ENCODE measurements at places on chromosomes 2 and 18.

- no peak for DNase-seq
These were observed 27.2 kb downstream of the TWIST2 start for GRCh38 chr2:238875101-238875470.

- DNase-seq = no peak
These were observed 269.6 kb downstream of the HAUS1 start for GRCh38 chr18:46373791-46374190.

GRCh38 chr2:170643346-170643745 lies 71.8 kb upstream of the SP5 start:
- no peak for DNase-seq

GRCh38 chr2:238790126-238790832 lies 57.6 kb upstream of the TWIST2 start:
- DNase-seq = no peak

- DNase-seq = no peak
These were observed 167.7 kb downstream of the PLCL1 start for GRCh38 chr2:197972061-197972460.

DNA sequence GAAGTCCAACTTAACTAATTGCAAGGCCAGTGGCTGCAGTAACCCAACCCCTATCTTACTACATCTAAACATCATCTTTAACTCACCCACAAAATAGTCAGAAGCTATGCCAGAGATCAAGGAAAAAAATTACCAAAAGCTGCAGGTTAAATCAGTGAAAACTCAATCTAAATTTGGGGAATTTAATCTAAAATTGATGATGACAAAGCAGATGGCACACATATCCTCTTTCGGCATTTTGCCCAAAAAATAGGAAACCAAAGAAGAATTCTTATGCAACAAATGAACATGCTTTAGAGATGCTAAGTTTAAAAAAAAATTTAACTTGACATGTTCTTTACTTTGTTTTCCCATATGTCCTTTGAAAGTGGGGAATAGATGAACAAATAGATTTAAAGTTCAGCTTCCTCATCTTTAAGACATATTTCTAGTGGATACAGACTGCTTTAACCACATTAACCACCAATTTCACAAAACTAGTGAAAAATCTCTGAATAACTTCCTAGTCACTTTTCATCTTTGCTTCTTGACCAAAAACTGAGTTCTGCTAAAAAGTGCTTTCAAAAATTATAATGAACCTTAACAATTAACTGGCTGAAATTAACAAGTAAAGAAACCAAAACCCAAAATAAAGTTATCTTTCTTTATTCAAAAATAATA lies 74.3 kb upstream of the CCDC150 start:
- DNase-seq = no peak

DNA sequence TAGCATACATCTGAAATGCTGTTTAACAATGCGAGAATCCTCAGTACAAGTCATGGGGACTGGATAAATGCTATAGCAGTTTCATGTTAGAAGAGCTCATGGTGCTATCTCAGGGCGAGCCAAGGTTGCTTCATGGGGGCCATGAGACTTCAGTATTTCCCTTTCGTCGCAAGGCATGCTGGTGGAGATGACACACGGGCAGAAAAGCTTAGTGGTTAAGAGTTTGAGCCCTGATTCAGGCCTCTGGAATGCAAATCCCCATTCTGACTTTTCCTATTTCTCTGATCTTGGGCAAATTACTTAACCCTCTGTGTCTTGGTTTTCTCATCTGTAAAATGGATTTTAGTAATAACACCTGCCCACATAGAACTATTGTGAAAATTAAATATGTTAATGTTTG lies 57.4 kb upstream of the EPHA4 start:
- no peak for DNase-seq

- DNase-seq = no peak
These were observed 75.7 kb downstream of the MYO5B start for GRCh38 chr18:50119296-50119695.

DNA sequence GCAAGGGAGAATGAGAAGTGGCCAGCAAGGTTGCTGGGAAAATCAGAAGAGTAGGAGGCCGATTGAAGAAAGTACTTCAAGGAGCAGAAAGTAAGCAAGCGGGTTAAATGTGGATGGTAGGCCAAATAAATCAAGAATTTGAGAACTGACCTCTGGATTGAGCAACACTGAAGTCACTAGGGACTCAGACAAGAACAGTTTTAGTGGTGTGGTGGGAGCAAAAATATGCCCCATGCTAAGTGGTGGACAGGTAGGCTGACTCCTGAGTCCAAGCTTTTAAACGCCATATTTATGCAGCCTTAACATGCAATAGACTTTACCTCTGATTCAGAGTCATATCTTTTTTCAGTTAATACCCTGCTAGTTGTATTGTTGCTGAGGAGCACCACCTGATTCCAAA lies 4.5 kb downstream of the TRABD2A start:
- no peak for DNase-seq

GRCh38 chr2:20326163-20326780 lies 24.4 kb downstream of the PUM2 start:
- no peak for DNase-seq

DNA sequence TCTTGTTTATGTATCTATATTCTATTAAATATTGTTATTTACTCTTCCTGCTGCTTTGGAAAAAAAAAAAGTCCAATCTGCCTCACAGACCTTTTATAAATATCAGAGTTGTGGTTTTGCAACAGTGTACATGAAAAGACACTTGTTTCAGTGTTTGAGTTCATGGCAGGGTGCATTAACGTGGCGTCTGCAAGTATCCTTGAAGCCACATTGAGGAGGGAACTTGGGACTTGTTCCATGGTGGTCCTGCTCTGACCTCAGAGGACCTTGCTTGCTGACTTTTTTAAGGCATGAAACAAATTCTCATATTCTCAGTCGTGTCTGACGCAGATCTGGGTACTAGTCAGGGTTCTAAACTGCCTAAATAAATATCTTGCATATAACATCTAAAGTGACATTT lies 55.1 kb downstream of the CRIM1 start:
- DNase-seq = no peak

DNA sequence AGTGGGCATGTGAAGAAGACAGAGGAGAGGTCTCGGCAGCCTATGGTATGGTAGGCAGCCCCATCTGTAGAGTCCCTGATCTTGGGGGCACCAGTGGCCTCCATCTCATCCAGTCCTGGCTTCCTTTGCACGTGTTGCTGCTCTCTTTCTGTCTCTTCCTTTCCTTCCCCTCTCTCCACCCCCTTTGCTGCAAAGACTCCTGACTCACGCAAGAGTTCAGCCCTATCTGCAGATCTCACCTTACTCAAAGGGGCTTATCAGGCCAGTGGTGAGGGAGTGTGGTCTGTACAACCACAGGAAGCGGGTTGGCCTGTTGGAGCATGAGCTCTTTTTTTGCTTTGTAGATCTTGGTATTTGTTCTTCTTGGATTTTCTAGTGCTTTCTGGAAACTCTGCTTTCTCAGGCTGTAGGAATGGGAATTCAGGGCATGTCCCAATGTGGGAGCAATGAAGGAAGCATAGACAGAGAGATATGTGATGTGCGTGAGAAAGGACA lies 14.6 kb upstream of the NT5DC4 start:
- DNase-seq = peak; percentile 55

- DNase-seq = no peak
These were observed 142.8 kb downstream of the NDUFA10 start for GRCh38 chr2:239882331-239882732.

GRCh38 chr18:46148810-46149209 lies 44.6 kb downstream of the HAUS1 start:
- no peak for DNase-seq

- DNase-seq = no peak
These were observed 68.2 kb downstream of the HPCAL1 start for GRCh38 chr2:10370895-10371294.

DNA sequence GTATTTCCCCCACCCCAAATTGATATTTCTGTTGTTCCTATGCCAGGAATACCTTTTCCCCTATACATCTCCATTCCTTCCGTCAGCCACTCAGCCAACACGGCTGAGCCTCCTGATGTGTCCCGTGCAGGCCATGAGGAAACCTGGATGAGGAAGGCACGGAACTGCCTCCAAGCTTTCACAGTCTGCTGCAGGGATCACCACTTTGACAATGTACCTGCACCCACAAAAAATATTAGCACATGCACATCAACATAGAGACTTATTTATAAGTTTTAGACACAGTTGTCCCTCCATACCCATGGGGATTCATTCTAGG lies 101.4 kb upstream of the PPP1CB start:
- DNase-seq = no peak

GRCh38 chr2:118292991-118293390 lies 204.7 kb downstream of the INSIG2 start:
- DNase-seq = no peak

- DNase-seq = no peak
These were observed 133.2 kb upstream of the EPHA4 start for GRCh38 chr2:221705185-221705877.

DNA sequence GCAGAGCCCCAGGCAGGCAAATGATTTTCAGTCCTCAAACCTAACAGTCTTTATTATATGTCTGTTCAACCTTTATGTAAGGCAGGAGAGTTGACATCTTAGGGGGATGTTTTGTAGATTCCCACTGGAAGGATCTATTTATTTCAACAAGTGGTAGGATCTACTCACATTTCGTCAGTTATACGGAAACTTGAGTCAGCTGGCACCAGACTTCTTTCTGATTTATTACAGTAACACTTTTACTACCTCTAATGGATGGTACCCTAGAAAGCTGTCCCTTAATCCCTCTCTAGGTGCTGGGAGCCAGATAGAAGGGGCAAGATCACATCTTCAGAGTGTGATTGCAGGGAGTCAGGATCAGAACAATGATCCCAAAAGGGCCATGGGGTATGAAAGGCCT lies 2.1 kb upstream of the RPL31 start:
- DNase-seq = no peak

- DNase-seq = no peak
These were observed 242.8 kb downstream of the FAM210A start for GRCh38 chr18:13483316-13484270.

DNA sequence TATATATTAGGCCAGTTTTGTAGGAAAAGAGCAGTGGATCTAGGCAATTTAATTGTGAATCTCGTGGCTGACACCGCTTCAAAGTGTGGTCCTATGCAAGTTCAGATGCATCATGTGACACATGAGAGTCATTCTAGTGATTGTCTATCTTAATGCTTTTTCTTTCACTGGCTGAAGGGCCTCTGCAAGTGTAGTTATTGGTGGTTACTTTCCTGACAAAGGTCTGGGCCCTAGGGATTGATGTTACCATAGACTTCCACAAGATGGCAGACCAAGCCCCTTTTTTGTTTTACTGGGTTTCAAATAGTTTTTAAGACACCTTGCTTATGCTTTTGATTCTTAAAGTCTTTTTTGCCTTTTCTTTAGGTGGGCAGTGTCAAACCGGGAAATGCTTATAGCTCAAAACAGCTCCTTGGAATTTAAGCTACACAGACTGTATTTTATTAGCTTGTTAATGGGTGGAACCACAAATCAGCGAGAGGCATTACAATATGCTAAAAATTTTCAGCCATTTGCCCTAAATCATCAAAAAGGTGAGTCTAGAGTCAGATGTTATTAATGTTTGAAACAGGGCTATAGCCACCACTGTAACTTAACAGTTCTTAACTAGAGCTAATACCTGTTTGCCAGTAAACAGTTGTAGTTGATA lies 25.9 kb downstream of the CD8A start:
- DNase-seq = no peak

DNA sequence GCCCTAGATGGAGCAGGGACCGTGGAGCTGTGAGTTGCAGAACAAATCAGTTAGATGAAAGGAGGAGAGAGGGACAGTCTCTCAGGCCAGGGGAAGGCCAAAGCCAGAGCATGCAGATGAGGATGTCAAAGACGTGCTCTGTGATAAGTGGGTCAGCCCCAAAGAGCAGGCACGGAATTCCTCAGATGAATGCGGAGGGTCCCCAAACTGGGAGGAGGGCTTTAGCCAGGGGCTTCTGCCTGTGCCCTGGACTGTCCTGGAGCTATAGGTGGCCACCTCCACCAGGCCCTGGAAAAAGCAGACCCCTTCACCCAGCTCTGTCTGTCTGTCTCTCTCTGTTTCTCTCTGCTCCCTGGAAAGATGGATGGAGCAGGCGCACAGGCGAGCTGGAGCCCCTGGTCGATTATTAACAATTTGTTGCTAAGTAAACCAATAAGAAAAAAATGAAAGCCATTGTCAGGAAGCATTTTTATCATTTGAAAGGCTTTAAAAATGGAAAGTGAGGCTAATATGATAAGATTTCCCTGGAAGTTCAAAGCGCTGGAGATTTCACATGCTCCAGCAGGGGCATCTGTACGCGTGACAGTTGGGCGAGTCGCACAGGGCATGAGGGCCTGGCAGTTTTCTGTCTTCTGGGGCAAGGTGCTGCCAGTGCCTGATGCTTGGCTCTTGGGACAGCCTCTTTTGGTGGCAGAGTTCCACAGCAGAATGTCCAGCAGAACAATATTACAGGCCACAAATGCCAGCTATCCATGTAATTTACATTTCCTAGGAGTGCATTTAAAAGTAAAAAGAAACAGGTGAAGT lies 241.0 kb downstream of the GLI2 start:
- no peak for DNase-seq

DNA sequence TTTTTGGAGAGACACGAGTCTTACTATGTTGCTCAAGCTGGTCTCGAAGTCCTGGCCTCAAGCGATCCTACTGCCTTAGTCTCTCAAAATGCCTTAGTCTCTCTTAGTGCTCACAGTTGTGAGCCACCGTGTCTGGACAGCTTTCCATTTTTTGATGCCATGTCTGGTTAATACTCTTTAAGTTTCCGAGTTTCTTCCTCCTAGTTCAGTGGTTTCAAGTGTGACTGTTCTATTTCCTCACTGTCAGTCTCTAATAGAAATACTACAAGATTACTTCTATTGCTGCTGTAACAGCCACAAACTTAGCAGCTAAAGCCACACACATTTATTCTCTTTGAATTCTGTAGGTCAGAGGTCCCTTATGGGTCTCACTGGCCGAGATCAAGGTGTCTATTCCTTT lies 125.1 kb upstream of the MGAT5 start:
- no peak for DNase-seq

DNA sequence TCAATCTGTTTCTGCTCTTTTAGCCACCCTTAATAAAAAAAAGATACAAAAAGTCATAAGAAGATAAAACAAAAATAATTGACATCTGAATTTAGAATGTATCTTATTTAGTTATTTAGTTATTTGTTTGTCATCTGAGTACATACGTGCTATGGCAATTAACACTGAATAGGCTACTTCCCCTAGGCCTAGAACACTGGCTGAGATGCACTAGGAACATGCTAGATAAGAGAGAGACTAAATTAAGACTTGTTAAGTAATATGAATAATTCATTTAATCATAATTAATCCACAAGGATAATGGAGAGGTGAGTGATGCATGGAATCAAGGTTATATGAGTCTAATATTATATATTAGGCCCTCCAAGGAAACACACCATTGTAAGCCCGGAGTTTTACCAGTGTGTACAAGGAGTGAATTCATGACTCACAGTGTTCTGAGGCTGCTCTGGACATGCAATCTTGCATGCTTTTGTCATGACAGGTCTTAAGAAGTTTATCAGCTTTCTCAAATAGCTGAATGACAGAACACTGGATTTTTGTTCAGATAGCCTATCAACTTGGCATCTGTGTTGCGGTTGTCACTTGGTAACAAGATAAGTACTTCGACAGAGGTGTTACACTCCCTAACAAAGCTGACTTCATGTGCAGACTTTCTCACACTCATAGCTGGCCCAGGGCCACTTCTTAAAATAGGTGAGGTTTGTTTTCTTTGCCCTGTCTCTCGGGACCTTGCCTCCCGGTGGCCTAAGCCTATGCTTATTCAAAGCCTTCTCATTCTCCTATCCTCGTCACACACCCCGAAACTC lies 5.0 kb upstream of the SERPINB2 start:
- DNase-seq = no peak
